ENCODE measurements at places on chromosomes 6 and 20.

DNA sequence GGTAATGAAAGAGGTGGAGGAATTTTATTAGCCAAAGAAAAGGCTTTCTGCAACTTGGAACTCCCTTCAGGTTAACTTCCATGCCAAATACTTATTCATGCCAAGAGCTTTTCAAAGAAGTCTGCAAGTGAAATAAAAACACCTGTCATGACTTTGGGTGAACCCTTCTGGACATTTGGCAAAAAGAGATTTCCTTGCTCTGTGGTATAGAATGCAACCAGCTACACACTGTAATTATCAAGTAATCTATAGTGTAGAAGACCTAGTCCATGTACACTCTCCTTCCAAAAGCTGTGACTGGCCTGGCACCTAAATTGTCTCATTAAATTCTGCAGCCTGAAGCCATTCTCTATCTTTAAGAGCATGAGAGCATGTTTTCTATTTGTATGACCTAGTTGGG, 232.3 kb downstream of the COL12A1 start:
- DNase-seq: no peak

GRCh38 chr6:66926060-66926459, 1219.0 kb upstream of the EYS start:
- no peak for DNase-seq

DNA sequence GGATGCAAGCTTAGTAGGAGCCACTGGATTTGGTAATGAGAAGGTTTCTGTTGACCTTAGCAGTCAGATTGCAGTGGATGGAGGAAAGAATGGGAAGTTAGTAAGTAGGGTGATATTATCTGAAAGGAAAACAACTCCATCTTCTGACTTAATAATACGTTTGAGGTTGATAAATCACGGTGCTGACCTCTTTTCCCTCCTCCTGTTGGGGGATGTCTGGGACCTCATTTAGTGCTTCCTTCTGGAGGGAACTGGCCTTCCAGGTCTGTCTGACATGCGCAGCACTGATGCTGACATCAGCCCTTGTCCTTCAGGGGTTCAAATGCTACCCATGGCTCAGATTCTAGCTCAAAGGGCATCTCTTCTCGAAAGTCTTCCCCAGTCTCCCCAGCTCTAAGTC, 48.2 kb upstream of the AKAP12 start:
- no peak for DNase-seq

DNA sequence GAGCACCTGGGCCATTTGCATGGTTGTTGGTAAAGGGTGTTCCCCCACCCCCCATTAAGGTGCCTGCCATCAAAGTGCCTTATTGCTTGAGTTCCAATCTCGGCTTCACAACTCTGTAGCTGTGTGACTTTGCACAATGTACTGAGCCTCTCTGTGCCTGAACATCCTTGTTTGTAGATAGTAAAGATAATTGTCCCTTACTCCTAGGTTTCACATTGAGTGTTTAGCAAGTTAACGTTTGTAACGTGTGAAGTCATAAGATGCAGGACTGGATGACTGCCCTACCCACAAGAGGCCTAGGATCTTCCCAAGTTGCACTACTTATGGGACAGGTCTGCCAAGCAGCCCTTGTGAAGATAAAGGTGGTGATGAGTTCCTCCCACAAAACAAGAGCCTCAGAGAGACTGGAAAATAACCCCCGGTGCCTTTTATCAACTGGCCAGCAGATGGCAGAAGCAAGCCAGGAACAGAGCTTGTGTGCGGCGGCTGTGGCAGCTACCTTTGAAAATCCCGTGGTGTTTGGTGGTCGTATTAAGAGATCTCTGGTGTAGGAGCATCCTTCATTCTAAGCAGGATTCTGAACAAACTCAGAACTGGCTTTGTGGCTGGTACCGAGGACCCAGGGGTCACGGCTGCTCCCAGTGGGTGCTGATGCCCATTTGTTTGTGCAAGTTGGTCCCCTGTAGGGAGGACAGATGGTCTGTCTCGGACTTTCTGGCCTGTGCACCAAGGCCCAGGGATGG, 99.1 kb downstream of the CDH26 start:
- peak; percentile 79 for DNase-seq

DNA sequence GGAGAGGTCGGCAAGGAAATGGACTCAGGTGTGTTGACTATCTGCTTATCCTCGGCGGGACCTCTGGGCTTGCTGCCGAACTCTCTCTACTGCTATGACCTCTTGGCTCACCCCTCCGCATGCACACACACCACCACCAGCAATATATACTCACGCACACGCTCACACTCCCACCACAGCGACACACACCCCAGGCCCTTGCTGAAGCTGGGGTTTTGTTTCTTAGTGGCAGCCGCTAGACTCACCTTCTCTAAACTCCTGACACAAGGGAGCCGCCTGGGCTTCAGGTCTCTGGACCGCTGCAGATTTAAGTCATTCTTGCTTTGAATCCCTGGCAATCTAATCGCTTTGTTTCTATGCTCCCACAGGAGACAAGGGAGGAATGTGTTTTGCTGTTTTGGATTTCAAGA, 59.4 kb upstream of the BACH2 start:
- no peak for DNase-seq

DNA sequence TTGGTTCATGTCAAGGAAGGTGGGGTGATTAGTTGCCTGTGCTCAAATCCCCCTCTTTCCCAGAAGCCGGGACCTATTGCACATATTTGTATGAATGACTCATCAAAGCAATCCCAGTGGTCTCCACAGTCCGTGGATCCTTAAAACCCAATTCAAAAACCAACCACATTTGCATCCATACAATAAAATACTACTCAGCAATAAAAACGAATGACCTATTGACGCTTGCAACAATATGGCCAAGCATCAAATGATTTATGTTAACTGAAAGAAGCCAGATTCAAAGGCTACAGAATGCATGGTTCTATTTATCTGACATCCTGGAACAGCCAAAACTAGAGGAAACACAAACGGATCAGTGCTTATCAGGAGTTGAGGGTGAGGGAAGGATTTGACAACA, 275.4 kb downstream of the PTPRT start:
- no peak for DNase-seq

GRCh38 chr20:33781133-33781532, 30.0 kb upstream of the CHMP4B start:
- no peak for DNase-seq

- no peak for DNase-seq
These were observed 295.2 kb downstream of the EPHA7 start for GRCh38 chr6:93124006-93124632.

GRCh38 chr20:16215041-16215440, 358.2 kb downstream of the KIF16B start:
- no peak for DNase-seq

DNA sequence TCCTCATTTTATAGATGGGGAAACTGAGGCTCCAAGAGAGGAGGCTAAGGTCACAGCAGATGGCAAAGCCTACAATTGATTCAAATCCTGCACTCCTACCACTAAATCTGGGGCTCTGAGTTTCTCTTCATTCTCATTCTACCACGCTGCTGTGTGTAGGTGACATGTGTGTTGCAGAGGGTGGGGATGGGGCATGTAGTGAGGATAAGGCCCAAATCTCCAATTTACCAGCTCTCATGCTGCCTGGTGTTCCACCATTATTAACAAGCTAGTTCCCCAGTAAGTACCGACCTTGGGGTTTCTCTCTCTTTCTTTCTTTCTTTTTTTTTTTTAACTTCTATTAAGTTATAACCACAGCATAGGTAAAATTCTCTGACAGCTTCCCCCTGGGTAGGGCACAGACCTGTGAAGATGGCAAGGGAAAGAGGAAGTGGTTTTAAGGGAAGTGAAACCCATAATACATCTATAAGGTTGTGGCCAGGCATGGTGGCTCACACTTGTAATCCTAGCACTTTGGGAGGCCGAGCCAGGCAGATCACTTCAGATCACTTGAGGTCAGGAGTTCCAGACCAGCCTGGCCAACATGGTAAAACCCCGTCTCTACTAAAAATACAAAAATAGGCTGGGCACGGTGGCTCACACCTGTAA, 13.0 kb upstream of the MATN4 start:
- no peak for DNase-seq

DNA sequence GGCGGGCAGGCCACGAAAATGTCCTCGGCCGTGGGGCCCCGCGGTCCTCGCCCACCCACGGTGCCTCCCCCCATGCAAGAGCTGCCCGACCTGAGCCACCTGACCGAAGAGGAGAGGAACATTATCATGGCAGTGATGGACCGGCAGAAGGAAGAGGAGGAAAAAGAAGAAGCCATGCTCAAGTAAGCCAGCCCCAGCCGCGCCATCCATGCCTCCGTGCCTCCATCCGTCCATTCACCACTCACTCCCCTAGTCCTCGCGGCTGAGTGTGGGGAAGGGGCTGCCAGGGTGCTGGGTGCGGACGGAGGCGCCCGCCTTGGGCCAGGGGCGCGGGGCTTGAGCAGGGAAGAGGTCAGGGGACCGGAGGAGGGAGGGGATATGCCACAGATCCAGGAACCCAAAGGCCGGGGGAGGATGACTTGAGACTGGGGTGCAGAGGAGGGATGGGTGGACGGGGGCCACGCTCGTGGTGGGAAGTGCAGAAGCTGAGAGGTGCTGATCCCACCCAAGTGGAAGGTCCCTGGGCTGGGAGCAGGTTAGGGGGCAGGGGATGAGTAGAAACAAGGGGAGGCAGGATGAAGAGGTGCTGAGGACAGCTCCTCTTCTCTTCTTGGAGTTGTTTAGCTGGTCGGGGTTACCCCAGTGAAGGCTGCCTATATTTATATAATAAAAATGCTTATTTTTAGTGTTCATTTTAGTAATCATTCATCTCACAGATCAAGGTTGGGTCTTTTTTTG, 825 bp downstream of the RIMS1 start:
- DNase-seq: peak; percentile 25

DNA sequence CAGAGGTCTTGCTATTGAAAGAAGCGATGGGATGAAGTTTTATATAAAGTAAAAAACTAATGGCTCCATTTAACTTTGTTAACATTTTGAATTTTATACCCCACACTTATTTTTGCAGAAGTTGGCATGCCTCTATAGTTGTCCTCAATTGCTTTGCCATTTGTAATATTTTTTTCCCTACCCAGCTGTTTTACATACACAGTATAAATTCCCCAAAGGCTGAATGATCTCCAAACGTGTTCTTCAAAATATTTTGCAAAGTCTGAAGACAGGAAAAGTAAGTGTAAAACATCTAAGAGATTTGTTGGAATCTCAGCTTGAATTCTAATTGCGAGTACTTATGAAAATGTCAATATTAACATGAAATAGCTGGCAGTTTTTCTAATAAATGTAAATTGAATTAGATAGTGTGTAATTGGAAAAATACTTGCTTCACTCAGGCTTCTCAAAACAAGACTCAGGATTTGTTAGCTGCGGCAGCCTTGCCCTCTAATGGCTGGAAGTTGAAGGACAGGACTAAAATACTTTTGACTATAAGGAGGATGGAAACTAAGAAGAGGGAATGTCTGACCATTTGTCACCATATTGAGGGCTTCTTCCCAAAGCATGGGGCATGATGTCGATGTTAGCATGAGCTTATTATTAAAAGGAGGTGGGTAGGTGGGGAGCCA, 226.8 kb downstream of the UST start:
- DNase-seq: peak; percentile 40

All from cerebellar cortex (tissue), 1 donor.